CD4-positive, alpha-beta T cell treated with Interleukin-4 for 4 hours (primary cell): ENCODE measurements at places on chromosomes 2 and 18.

DNA sequence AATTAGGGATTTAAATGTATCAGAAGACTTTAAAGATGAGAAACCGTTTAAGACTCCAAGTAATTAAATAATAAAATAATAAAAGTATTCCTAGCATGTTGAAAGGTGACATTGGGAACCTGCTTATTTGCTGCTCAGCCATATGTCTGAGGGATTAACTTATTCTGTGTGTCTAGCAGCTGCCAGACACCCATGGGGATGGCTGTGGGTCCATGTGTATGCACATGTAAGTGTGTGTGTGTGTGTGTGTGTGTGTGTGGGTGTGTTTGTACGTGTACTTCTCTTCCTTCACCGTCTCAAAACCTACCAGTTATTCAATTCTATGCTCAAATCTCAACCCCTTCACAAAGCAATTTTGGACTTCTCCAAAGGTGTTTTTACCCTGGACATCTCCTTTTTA lies 124.5 kb downstream of the SETBP1 start:
- DNase-seq = no peak

DNA sequence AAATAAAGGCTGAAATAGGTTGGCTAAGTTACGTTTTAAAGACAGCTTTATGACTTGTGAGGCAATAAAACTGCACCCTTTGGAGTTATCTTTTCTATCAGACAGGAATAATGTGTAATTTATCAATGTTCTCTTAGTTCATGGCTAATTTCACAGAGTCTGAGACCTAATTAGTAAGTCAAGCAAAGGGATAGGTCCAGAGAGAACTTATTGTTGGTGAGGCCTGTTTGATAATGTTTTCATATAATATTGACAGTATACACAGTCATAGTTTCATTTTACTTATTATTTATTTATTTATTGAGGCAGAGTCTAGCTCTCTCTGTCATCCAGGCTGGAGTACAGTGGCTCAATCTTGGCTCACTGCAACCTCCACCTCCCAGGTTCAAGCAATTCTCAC lies 1.9 kb upstream of the IL36RN start:
- no peak for DNase-seq

DNA sequence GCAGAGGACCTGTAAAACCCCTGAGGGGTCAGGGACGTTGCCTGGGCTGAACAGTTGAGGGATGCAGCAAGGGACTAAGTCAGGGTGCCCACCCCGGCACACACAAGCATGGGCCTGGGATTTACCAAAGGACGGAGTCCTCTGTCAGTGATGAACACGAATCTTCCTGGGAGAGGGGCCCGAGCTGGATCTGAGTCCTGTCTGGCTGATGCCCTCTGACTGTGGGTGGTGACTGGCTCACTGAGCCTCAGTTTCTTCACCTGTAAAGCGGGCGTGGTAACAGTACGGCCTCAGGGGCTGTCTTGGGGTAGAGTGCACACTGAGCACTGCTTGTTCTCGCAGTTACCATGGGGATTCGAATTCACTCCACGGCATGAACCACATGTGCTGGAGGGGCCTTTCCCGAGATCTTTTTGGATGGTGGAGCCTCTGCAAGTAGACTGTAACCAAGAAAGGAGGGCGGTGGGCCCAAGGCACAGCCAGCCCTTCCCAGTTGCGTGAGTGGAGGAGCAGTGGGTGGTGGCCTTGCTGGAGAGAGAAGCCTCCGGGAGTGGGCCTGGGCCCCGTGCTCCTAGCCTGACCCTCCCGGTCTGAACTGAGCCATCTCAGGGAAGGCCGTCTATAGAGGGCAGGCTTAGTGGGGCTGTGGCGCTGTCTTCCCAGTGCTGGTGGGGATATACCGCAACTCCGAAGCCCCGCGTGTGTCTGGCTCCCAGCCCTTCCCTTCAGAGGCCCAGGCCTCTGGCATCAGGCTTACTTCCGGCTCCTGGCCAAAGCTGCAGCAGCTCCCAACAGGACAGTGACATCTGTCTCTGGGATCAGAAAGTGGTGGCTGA lies 130.8 kb upstream of the HS6ST1 start:
- DNase-seq = no peak

GRCh38 chr2:113085542-113085941 lies 17.8 kb downstream of the IL1F10 start:
- DNase-seq = no peak

GRCh38 chr2:204824751-204825453 lies 279.6 kb downstream of the PARD3B start:
- no peak for DNase-seq

GRCh38 chr2:221389904-221390303 lies 182.2 kb downstream of the EPHA4 start:
- no peak for DNase-seq

DNA sequence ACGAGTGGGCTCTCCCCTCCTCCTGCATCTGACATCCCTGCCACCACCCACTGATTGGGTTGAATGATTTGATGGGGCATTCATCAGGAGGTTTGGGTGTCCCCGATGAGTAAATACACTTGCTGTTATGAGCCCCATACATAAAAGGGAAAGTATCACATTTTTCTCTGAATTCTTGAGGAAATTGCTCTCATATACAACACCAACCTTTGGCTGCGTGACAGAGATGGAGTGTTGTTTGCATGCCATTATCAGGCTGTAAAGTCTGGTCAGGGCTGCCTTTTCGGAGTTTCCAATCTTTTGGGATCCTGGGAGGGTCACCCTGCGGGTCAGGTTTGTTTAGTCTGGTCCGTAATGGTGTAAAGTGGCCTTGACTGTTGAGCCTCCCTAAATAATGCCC lies 227.9 kb upstream of the SPRED2 start:
- no peak for DNase-seq

- DNase-seq = no peak
Measured at GRCh38 chr2:225354281-225354774, 45.2 kb upstream of the NYAP2 start.

DNA sequence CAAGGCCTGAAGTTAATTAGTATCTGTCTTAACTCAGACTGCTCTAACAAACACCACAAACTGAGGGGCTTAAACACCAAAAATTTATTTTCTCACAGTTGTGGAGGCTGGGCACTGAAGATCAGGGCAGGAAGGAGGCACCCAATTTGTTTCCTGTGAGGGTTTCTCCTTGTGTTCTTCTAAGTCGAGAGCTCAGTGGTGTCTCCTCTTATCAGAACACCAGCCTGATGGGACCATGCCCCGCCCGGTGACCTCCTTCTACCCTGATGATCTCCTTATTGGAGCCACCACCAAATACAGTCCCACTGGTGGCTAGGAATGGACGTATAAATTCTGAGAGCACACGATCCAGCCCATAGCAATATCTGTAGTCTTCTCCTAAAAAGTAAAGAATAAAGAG lies 20.5 kb downstream of the TMEM18 start:
- DNase-seq = no peak

DNA sequence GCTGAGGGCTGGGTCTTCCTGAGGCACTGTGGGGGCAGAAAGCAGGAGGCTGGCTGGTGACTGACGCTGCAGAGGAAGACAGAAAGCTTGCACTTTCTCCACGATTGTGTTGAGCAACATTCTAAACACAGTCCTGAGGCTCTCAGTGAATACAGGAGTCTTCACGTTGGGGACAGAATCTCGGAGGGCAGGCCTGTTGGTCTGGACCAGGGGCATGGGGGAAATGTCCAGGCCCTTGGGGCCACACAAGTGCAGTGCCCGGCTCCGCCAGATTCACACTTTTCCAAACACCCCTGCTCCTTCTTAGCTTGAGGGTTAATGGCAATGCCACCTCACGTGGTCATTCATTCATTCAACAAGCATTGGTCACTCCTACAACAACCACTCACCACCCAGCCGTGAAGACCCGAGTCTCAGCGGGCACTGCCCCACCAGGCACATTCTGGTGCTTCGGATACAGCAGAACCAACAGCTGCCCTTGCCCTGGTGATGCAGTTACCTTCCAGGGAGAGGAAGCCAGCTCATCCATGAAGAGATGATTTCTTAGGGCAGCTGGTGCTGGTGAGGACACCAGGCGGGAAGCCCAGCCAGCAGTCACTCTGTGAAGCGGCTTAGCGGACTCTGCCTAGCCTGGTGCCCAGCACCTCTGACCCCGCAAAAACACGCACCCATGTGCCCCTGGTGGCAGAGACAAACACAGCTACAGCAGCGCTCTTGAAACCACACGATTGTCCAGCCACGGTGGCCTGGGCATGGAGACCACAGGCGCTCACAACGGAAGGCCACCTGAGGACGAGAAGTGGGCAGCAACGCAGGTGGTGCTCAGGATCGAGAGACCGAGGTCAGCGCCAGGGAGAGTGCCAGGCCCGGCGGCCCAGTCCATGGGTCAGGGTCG lies 10.9 kb upstream of the GPC1 start:
- no peak for DNase-seq
